ENCODE measurements at places on chromosomes 1 and 21.

DNA sequence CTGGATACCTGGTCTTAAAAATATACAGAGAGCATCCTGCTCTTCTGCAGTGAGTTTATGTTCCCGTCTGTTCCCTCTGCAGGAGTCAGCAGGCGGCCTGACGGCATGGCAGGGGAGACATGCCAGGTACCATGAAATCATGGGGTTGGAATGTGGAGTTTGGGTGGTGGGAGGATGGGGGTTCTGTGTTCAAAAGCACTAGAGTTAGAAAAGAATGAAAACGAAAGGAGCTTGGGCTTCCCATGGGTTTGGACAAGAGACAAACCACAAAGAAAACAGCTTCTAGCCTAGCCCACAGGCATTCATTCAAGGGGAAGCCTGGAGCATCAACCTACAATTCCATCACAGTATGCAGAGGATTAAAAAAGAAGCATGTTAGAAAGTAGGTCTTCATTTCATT is 59.9 kb downstream of the WARS2 start:
- DNase-seq: no peak

GRCh38 chr21:16912075-16912474 is 600.8 kb upstream of the CXADR start:
- DNase-seq: no peak

- no peak for DNase-seq
These were observed at the start of gene MTMR11 for GRCh38 chr1:149936170-149936991. Gene MTMR11, minus strand, starts transcription at chr1:149936879. Its CDS starts 232 bp downstream, at chr1:149936647.

- no peak for DNase-seq
These were observed 1.3 kb downstream of the AGRN start for GRCh38 chr1:1021010-1021919.

DNA sequence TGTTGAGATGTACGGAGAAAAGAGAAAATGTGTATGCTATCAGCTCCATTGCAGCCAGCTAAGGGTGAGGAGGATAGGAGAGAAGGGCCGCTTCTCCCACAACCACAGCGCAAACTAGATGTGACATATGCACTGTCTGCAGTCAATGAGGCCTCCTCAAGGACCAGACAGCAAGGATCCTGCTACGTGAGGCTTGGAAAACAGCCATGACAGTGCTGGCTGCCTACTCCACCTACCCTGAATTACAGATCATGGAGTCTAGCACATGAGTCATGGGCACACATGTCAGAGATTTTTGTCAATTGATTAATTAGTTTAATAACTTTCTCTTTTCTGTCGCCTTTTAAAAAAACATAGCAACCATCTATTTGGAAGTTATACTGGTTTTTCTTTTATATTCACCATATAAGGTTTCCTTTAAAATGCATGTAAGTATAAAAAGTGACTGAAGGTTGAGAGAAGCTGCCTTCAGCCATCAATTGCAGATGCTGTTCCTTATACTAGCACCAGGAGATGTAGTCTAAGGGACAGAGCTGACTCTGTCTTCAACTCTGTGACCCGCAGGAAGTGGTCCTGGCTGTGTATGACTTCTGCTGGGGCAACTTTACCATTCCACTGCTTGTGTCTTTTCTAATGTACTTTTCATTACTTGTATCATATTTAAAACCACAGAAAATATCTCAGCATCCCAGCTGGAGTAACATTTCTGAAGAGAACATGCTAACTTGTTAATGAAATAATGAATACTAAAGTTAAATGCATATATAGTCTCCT is 3.1 kb downstream of the VPS26C start:
- no peak for DNase-seq

GRCh38 chr1:231508941-231509340 is 19.5 kb upstream of the TSNAX start:
- DNase-seq: no peak

DNA sequence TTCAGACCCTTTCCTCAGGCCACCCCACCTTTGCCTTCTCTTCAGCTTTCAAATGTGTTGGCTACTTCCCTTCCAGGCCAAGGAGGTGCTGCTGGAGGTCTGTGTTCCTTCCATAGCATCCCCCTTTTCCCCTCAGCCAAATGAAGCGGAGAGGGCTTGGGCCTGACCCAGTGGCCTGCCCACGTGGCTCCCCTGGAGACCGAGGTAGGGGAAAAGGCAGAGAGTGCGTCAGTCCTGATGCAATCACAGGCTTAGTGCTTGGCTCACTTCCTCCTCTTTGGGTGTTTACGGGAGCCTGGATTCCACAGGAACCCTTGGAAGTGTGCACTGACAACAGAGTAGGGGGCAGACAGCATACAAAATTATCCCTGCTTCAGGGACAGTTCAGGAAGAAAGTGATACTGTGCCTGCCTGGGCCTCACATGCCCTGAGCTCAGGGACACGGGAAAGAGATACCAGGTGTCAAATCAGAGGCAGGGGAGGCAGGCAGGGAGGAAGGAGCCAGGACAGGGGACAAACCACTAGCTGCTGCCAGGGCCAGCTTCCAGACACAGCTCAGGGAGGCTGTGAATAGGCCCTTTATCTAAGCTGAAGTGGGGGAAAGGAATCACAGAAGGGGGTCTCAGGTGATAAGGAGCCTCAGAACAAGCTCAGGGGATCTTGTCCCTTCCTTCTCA is 16.6 kb upstream of the PTP4A2 start:
- no peak for DNase-seq

DNA sequence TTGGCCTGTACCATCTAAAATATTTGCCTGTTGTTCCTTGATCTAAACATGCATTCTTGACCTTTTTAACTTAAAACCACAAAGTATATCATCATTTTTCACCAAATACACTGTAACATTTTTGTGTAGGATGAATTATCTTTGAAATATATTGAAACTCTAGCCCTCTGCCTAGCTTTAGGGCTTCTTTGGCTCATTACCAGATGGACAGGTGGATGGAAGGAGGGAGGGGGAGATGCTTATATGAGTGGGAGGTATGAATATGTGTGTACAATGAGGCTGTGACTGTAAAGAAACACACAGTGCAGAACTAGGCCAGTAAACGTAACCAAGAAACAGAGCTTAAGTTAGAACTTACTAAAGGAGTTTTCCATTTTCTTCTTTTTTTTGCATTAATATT is 118.5 kb downstream of the ESRRG start:
- no peak for DNase-seq

DNA sequence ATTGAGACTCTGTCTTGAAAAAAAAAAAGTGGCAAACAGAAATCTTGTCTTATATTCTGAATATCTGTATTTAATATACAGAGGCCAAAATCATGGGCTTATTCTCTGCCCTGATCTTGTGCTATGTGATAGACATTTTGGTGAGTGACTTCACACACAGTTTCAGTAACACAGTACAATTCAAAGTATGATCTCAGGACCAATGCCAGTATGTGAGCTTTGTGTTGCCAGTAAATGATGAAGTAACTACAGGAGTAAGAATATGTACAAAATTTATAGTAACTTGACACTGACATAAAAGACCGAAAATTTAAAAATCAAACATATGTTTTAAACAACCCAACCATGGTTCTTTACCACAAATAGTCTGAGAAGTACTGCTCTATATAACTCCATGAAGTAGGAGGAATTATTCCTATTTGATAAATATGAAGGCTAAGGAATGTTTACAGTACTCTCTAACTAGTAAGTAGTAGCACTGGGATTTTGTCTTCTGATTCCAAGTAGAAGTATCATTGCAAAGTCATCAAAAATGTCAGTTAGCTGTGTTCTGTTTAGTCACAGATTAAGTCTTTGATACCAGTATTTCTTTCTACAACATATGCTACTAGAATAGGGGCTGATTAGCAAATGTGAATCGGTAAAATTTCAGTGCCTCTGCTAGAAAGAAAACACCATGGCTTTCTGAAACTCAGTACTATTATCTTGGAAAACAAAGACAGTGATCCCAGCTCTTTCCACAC is 25.3 kb downstream of the DPH5 start:
- DNase-seq: no peak

GRCh38 chr1:42379794-42380585 is 602 bp upstream of the RIMKLA start:
- no peak for DNase-seq

GRCh38 chr1:3651026-3651929 is 1.0 kb upstream of the TP73 start:
- no peak for DNase-seq

- DNase-seq: peak; percentile 34
These were observed 55.9 kb downstream of the MRPS6 start for GRCh38 chr21:34129039-34129891.

DNA sequence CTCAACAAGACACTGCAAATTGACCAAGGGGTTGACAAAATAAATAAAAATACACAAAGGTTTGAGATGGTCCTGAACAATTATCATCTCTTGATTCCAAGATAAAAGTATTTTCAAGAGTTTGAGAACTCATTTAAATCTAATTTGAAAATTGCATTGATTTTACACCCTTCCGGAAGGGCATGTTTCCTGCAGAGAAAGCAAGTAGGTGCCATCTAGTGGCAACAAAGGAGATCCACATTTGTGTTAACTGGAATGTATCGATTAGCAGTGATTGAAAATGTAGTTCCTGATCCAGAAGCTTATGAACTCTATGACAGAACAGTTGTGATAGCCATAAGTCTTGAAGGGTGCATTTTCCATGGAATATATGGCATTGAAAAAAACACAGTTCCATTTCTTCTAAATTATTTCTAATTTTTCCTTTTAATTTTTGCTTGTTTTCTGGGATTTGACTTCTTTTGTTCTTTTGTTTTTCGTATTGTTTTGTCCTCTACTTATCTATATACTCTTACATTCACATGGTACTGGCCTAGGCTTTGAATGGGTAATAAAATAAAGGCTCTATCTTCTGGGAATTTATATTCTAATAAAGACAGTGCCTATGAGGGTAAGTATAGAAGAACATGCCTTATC is 143.7 kb downstream of the DNM3 start:
- DNase-seq: no peak

- no peak for DNase-seq
These were observed 650.4 kb upstream of the PRMT6 start for GRCh38 chr1:106406114-106406513.

- no peak for DNase-seq
These were observed 4.5 kb downstream of the TNFSF4 start for GRCh38 chr1:173202424-173203145.

GRCh38 chr21:25385911-25386474 is 221.3 kb downstream of the MRPL39 start:
- DNase-seq: no peak

DNA sequence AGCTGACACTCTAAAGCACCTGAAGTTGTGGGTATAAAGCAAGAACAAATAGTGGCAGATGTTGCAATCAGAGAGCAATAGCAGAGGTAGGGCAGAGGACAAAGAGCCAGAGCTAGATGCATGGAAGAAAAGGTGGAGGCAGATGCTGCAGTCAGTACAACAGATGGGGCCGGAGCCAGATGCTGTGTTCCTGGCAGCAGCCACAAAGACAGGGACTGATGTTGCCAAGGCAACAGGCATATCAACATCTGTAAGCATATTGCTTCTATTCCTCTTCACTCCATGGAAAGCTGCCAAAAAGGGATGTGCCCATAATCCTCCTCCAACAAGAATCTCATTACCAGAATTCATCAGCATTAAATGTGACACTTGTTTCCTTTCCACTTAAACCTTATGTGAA is 108.0 kb downstream of the TNNI3K start:
- no peak for DNase-seq

All from activated gamma-delta T cell treated with Interleukin-2 at 50 U/mL for 16 hours (primary cell).